ENCODE measurements at places on chromosomes 5 and 9. TPM values are rescaled to one million over a fixed set of nuclear protein-coding genes. Genes with fewer than 3 reads are reported as not detected.

Gene SLC34A1
- total RNA-seq: 0.61 TPM

Gene SEMA5A
- total RNA-seq: 0.08 TPM

Gene SLC4A9
- not detected for total RNA-seq

Gene CYFIP2
- 14.2 TPM for total RNA-seq

Gene CDKN2B-AS1
- total RNA-seq: not detected

Gene BAAT
- 0.08 TPM for total RNA-seq

Gene PRXL2C
- 6.3 TPM for total RNA-seq

Gene SH3TC2
- 39.3 TPM for total RNA-seq

Gene DDX4
- not detected for total RNA-seq

Gene CDHR2
- not detected for total RNA-seq

Gene ASB6
- 34.0 TPM for total RNA-seq

Gene DAPK1
- 2.1 TPM for total RNA-seq

Gene NDUFA8
- total RNA-seq: 52.2 TPM

Gene SOHLH1
- not detected for total RNA-seq
